ENCODE measurements at places on chromosomes 6 and 20.

GRCh38 chr6:2197984-2198383 lies 47.4 kb downstream of the GMDS start:
- DNase-seq: no peak

- DNase-seq: no peak
These were observed at the start of gene GNMT for GRCh38 chr6:42960243-42961019. GNMT (plus strand) TSS chr6:42960754; CDS start chr6:42960768, 14 bp downstream.

- no peak for DNase-seq
These were observed 135.7 kb downstream of the SYNDIG1 start for GRCh38 chr20:24604966-24605665.

GRCh38 chr6:42790549-42791181 lies 8.8 kb downstream of the BICRAL start:
- DNase-seq: no peak

DNA sequence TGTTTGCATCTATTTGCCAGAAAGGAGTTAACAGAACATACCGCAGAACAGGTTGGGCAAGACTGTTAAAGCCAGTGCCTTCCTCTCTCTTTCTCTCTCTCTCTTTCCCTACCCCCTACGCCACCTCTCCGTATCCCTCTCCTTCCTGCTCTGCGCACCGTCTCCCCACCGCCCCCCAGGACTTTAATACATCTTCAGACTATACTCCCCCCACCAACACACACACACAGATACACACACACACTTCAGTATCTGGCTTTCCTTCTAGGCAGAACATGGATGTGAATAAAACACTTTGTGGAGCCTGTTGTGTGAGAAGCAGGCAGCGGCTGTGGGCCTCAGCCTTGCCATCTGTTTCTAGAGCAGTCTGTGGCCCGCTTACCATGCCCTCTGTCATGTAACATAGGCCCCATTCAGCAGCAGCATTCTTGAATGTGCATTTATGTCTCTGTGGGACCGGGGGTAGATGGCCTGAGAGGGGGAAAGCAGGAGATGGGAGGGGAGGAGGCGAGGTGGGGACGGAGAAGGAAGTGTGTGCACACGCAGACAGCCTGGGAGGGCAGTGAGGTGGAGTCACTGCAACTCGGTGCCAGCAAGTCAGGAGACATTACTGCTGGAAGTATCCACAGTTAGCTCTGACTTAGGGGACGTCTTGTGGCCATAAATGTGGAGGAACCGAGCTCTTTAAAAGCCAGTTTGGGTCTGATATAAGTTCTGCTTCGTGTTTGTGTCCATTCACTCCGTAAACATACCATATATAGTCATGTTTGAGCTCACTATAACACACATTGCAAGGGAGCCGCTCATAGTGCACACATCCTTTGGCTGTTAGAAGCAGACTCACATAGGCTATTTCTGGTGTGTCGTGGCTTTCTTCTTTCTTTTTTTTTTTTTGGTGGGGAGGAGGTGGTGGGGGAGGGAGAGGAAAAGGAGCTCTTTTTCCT lies 38.4 kb downstream of the RREB1 start:
- no peak for DNase-seq

DNA sequence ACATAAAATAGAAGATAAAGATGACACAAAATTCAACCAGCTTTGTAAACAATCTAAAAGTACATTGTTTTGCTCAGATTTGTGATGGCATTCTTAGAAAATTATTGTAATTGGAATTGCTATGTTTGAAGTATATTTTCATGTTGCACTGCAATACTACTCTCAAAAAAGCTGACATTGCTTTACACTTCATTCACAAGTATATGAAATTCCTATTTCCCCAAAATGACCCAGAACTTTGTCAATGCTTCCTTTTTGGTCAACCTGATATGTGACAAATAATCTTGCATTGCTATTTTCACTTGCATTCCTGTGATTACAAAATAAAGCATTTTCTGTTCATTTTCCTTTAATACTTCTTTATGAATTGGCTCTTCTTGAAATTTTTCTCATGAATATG lies 104.1 kb upstream of the BMP5 start:
- DNase-seq: no peak

DNA sequence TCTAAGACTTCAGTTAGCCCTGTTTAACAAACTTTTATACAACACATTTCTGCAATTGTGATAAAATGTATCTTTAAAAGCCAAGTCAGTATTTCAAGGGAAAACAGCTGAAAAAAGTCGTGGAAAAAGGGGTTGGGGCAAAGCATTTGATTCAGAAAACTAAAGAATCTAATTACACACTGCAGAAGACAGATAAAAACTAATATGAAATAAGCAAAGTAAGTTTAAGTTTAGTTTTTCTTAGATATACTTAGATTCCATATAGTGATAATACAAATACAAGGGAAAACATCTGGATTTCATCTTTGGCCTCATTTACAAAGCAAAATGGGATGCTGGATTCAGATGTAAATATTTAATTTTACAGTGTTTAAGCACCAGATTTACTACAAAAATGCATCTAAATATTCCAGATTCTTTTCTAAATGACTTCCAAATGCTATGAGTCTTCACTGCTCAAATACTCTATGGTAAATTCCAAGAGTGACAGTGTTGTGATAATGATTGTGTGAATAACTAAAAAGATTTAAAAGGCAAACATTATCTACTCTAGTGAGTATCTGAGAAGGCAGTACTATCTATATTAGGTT lies 1.5 kb upstream of the ADNP start:
- DNase-seq: no peak

DNA sequence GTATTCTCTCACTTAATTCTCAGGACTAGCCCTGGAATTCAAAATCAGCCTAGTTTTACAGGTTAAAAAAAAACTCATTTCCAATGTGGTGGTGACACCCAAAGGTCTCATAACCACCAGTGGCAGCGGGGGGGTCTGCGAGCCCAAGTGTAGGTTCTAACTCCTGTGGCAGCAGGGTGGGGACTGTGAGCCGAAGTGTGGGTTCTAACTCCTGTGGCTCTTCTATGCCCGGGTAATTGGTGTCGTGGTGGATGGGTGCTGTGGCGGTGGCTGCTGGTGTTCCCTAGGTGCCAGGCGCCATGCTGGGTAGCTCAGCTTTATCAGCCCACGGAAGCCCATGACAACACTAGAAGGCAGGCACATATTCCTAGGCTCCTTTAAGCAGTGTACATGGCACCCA lies 4.9 kb upstream of the ANKRD60 start:
- DNase-seq: no peak

DNA sequence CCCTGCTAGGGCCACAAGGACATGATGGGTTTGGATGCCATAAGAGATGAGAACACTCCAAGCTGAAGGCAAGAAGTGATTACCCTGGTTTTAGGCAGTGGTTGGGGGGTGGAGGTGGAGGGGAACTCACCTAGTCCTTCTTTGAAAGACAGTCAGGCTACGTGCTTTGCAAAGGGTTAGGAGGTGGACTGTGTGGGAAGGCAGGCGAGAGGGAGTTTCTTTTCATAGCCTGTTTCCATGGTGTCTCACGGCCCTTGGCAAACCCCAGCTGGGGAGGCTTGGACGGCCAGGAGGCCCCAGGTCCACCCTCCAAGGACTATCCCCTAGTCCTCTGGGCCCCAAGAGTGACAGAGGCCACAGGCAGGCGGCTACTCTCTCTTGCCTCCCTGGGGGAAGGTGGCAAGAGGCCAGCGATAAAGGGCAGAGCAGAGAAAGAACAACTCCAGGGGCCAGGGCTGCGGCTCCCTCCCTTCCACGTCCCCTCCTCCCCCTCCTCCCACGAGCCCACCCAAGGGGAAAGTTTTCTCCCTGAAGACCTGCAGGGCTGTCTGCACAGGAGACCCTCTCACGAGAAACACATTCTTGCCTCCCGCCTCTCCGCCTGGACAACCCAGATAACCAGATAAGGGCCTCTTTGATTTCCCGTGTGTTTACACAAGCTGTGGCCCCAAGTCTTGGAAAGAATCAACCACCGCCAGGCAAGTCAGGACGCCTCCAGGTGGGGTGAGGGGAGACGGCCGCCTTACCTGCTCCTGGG lies 74.4 kb downstream of the NOL4L start:
- no peak for DNase-seq

DNA sequence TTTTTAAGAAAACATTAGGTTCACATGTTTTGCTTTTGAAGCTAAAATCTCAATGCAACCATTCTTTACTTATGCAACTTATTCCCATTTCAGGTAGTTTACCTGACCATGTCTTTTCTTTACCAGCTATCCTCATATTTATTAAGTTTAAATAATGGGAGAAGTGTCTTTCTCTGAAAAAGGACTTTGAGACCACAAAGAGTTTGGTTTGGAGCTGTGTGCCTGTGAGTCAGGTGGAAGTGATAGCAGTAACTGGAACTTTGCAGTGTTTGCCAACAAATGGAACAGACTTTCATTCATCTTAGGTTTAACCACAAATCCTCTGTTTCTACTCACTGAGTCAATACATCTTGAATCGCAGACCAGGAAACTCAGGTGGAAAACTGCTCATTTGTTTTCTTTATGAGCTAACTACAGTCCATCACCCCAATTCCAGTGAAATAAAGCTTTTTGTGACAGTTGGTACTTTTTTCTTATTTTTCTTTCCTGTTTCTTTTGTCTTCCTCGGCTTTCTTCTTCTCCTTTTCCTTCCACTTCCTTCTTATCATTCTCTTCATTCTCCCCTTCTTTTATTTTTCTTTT lies 148.3 kb upstream of the RIN2 start:
- DNase-seq: no peak

- DNase-seq: no peak
These were observed 39.7 kb upstream of the TMEM170B start for GRCh38 chr6:11497881-11498280.

DNA sequence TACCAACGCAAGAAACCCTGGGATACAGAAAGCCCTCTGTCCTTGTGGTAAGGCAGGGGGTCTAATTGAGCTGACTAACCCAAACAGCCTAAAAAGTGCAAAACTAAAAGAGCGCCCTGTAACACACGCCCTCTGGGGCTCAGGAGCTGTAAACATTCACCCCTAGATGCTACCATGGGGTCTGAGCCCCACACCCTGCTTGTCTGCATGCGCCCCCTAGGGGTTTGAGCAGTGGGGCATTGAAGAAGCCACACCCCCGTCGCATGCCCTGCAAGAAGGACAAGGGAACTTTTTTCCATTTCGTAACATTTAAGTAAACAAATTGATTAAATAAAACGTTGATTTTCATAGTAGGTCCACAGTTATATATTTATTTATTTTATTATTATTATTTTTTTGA lies 616.9 kb upstream of the MAN1A1 start:
- DNase-seq: no peak

GRCh38 chr20:49909499-49910339 lies 5.6 kb downstream of the SPATA2 start:
- no peak for DNase-seq

- no peak for DNase-seq
These were observed 135.9 kb downstream of the MYLK4 start for GRCh38 chr6:2614846-2615245.

- no peak for DNase-seq
These were observed 105.0 kb upstream of the BEND6 start for GRCh38 chr6:56849896-56850295.

DNA sequence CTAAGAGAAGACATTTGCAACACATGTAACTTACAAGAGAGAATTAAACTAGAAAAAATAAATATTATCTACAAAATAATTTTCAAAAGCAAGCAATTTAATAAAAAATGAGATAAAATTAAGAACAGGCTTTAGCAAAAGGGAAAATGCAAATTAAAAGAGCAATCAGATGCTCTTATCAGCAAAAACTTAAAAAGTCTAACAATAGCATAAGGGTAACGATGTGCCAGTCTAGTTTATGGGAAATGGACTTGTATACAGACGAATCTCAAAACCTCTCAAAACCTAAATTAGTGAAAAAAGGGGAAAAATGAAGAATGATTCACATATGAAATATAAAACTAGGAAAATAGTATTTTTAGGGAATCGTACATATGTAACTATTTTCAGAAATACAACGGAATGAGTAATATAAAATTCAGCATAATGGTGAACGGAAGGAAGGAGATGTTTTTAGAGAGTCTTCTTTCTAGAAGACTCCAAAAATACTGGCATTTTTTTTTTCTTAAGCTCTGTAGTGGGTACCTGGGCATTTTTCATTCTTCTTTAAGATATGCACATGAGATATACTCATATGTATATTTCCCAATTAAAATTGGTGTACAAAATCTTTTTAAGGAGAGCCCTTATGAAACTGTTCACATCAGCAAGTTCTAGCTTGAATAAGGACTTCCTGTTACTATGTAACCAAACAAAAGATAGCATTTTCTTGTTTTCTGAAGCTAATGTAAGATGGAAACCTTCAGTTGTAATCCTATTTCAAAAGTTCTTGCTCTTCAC lies 927 bp upstream of the MANEA start:
- no peak for DNase-seq

- no peak for DNase-seq
These were observed 67.4 kb downstream of the GMPR start for GRCh38 chr6:16305788-16306187.

- no peak for DNase-seq
These were observed 2.2 kb upstream of the ACAT2 start for GRCh38 chr6:159759645-159760044.

DNA sequence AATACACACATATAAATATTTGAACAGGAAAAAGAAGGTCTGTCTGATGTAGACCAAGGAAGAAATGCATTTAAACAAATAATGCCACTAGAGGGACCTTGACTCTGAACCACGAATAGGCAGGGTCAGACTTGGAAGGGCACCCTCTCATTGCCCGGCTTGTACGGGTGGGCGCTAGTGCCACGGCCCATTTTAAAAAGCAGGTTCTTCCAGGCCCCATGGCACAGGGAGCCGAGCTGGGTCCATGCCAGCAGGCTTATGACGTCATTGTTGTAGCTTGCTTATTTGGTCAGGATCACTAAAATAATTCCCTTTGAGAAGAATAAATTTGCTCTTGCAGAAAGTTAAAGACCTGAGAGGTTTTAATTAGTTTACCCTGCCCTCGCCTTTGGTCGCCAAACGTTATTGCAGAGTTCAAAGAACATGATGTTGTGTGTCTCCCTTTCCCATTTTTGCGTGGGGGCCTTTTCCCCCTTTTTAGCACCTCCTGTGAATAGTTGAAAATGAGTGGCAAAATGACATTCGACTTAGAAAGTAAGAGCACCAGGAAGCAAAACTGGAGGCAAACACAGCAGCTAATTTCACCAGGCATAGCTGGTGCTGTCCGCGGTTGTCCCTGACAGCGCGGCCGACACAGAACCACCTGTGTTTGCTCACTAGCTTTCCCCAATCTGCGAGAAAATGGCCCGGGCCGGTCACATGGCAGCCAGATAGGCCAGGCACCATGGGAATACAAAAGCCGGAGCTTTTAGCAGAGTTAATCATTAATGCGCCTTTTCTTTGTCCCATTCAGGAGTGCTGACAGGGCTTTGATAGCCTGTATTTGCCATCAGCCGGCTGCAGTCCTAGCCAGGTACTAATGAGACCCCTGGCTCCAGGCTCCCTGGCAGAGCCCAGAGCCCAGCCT lies 93.8 kb downstream of the FOXA2 start:
- DNase-seq: no peak

GRCh38 chr6:156953127-156953478 lies 175.9 kb downstream of the ARID1B start:
- no peak for DNase-seq
